ENCODE measurements at places on chromosomes 6 and 20. TPM values are rescaled to one million over a fixed set of nuclear protein-coding genes. Genes with fewer than 3 reads are reported as not detected.

EPPIN gene
- not detected for total RNA-seq

PACSIN1 gene
- not detected for total RNA-seq

MUC22 gene
- not detected for total RNA-seq

EPHA7 gene
- 0.06 TPM for total RNA-seq

CD83 gene
- total RNA-seq = 20.1 TPM

NT5E gene
- total RNA-seq = 139 TPM

CST2 gene
- total RNA-seq = not detected

ABHD16B gene
- total RNA-seq = not detected

VIP gene
- not detected for total RNA-seq

ADGRF5 gene
- total RNA-seq = 0.11 TPM

SYCP2L gene
- not detected for total RNA-seq

PRR18 gene
- not detected for total RNA-seq

HLA-DQA1 gene
- 0.40 TPM for total RNA-seq

SLC17A3 gene
- total RNA-seq = not detected

PNPLA1 gene
- total RNA-seq = not detected

HCRTR2 gene
- total RNA-seq = not detected

ME1 gene
- total RNA-seq = 19.9 TPM

EDN1 gene
- 30.2 TPM for total RNA-seq

PLTP gene
- total RNA-seq = 0.30 TPM

SH3BGRL2 gene
- 13.2 TPM for total RNA-seq

GLP1R gene
- total RNA-seq = not detected

KCNQ2 gene
- total RNA-seq = 0.17 TPM

PERP gene
- total RNA-seq = 47.4 TPM

CRISP3 gene
- not detected for total RNA-seq

COL12A1 gene
- 6.6 TPM for total RNA-seq

SIRPD gene
- total RNA-seq = not detected

LPIN3 gene
- not detected for total RNA-seq

TGM3 gene
- total RNA-seq = not detected

LY6G6F gene
- total RNA-seq = not detected

ATXN1 gene
- total RNA-seq = 33.8 TPM

RRBP1 gene
- 93.3 TPM for total RNA-seq

TGM2 gene
- 33.4 TPM for total RNA-seq

AVP gene
- total RNA-seq = not detected

NKX2-2 gene
- total RNA-seq = 3.7 TPM

ADGRB3 gene
- total RNA-seq = under 0.01 TPM

CARMIL1 gene
- 13.4 TPM for total RNA-seq

FNDC11 gene
- total RNA-seq = not detected

BPI gene
- 0.09 TPM for total RNA-seq

LGSN gene
- not detected for total RNA-seq

ALDH8A1 gene
- total RNA-seq = not detected

SULF2 gene
- total RNA-seq = 3.7 TPM

EFCAB8 gene
- not detected for total RNA-seq

BPIFB2 gene
- total RNA-seq = not detected

HRH3 gene
- total RNA-seq = not detected

MTFR2 gene
- 10.1 TPM for total RNA-seq

ENPP1 gene
- 5.3 TPM for total RNA-seq

SEL1L2 gene
- not detected for total RNA-seq
